ENCODE measurements at places on chromosomes 6 and 20.

GRCh38 chr6:4185419-4185818 lies 50.0 kb upstream of the ECI2 start:
- no peak for DNase-seq

- no peak for DNase-seq
Measured at GRCh38 chr6:149271348-149272340, 45.9 kb upstream of the TAB2 start.

DNA sequence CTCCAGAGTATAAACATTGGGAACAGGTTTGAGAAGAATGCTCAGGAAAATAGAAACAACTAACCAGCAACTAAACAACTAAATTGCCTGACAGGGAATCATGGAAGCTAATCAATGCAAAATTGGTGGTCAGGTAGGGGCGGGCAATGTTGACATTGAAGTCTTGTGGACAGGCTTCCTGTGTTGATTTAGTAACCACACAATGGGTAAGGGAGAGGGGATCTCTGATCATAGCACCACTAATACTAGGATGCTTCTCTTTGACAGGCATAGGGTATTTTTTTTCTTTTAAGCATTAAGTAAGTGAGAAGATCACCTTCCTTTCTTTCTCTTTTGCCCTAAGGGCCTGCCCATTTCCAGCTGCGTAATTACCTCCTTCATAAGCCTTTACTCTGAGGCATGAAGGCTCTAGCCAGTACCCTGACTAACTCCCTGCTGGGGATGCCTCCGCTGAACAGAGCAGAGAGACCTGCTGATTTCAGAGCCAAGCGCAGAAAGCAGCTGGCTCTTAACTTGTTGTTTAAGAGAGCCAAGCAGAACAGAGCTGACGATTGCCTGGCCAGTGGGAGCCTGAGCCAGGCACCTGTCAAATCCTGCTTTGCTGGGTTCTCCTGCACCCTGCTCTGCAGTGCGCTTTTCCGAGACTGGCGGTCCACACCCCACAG lies 118.7 kb downstream of the BMP2 start:
- no peak for DNase-seq

DNA sequence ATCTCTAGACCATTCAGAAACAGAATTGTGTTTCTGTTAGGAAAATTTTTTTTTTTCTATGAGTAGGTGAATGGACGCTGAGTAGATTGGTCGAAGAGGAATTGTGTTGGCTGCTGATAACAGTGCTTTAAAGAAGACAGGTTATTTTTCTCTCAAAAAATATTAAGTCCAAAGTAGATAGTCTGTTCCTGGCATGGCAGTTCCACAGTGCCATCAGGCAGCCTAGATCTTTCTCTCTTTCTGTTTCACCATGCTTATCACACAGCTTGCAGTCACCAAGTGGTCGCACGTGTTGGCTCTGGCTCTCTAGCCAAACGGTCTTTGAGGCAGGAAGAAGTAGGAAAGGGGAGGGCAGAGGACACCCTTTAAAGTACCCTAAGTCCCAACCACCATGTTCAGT lies 22.4 kb upstream of the SERINC3 start:
- no peak for DNase-seq

DNA sequence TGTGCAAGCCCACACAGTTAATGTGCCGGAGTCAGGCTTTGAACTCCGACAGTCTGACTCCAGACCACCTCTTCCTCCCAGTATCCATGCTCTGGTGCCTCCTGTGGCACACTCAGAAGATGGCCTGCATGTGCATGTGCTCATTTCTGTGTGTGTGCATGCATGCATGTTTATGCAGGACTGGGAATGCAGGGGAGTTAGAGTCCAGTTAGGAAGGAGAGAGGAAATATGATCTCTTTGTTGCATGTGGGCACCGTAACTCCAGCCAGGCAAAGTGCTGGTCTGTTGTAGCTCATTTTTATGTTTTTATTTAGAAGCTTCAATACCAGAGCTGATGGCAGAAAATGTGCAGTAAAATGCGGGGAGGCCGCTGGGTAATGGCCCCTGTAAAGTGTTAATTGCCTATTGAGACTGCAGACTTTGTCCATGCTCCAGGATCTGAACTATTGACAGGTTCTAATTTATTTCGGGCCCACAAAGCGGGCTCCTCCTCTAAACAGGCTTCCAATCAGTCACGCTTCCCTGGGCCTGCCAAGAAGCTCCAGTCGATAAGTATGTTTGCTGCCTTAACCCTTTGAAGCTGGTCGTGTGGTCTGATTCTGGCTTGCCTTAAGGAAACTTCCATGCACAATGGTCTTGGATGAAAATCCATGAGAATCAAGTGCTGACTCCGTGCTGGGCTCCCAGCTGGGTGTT lies 248.3 kb downstream of the DHX35 start:
- DNase-seq = no peak

DNA sequence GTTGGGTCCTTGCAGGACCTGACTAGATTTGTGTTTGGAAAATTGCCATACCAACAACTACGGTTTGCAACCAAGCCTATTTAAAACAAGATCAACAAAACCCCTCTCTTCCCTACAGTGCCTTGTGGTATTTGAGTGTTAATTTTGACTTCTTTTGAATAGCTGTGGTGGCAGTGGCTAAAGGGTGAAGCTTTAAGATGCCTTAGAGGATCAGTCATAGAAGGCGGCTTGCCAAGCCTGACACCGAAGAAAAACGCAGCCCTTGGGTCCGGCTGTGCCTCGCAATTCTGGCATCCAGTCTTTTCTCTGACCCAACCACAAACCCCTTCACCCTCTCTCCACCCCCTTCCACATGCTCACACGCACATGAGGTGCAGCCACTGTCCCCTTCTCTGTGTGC lies 32.6 kb downstream of the BMP6 start:
- no peak for DNase-seq

GRCh38 chr6:130282234-130282995 lies 59.7 kb upstream of the SAMD3 start:
- no peak for DNase-seq

GRCh38 chr6:158070513-158070912 lies 88.8 kb downstream of the SYNJ2 start:
- DNase-seq = no peak

DNA sequence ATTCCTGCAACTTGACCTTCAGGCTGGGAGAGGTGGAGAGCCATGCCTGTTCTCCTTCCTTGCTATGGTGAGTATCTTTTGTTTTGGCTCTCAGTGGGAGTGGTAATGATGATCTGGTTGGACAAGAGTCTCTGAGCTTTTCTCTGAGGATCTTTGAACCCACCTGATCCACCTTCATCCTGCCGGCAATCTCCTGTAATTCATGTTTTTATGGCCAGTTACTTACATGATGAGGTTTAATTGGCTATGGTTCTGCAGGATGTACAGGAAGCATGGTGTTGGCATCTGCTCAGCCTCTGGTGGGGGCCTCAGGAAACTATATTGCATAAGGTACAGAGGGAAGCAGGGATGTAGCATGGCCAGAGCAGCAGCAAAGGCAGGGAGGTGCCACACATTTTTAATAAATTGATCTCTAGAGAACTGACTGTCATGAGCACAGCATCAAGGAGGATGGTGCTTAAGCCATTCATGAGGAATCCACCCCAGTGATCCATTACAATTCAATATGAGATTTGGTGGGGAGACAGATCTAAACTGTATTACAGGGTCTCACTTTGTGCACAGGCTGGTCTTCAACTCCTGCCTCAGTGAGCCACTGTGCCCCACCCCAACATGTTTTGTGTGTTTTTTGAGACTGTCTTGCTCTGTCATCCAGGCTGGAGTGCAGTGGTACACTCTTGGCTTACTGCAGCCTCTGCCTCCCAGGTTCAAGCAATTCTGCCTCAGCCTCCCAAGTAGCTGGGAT lies 10.0 kb downstream of the HSPA1B start:
- no peak for DNase-seq

GRCh38 chr6:124797224-124797623 lies 165.0 kb upstream of the RNF217 start:
- DNase-seq = no peak

GRCh38 chr6:162092816-162093502 lies 634.6 kb downstream of the PRKN start:
- DNase-seq = no peak

DNA sequence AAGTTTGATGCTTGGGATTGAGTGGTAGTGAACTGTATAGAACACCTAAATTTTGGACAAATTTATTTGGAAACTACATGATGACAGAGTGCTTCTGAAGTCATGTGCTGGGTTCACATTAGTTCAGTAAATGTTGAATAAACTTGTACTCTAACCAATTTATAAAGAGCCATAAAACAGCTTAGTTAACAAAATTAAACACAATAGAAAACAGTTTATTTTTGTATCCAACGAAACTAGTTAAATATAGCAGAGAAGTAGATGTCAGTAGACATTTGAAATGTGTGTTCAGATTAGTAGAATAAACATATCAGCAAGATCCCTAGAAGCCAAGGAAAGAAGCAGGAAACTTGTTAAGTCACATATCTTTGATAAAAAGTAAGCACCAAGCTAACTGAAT lies 32.1 kb downstream of the SCAF8 start:
- DNase-seq = no peak

- no peak for DNase-seq
Measured at GRCh38 chr6:39004801-39005200, 43.8 kb upstream of the GLP1R start.

DNA sequence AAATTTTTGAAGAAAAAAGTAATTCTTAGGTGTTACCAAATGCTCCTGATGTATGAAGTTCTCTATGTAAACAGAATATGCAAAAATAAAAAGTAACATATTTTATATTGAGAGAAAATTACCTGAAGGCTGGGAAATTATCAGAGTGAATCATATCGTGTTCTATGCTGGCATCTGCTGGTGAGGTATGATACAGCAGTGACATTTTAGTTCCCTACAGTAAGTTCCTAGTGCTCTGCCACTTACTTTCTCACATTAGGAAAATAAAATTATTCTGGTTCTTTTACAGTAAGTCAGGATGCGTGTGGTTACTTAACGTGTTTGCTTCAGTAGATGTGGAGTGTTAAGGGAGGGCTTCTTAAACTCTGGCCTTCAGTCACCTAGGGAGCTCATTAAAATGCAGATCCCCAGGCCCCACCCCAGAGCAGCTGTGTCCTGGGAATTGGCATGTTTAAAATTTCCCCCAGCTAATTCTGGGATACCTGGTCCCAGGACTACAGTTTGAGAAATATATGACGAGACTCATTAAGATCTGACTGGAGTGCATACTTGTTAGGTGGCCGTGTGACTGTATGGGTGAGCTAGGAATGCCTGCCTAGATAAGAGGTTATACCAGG lies 3.2 kb downstream of the ACTR5 start:
- DNase-seq = no peak

DNA sequence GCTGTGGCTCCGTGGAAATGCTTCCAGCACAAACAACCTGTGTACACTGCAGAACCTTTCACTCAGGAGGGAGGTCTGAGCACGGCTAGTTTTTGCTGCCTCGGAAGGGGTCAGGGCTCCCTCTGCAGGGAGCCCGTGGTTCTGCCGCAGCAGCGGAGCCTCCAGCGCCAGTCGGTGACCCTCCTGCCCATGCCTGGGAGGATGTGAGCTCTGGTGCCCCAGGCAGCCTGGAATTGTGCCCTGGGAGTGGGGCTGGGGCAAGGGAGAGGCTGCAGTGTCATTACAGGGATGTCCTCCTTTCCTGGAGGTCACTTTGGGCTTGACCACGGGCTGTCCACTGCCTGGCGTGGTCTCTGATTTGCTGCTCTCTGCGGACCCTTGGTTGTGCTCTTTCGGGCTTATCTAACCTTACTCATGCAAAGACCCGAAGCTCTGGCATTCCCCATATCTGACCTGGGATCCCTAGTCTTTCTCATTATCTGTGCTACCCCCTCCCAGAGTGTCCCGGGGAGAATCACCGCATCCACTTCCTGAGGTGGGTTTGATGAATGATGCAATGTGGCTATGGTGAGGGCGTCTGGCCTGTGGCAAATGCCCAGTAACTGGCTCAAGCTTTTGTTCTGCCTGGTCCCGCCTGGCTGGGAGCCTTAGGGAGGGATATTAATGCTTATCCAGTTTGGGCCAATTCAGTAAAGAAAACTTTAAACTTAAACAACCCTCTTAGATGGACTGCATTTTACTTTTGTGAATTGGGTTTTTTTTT lies 59.6 kb upstream of the TAGAP start:
- DNase-seq = peak; percentile 83

GRCh38 chr6:74199215-74199915 lies 503.4 kb downstream of the CD109 start:
- DNase-seq = no peak

DNA sequence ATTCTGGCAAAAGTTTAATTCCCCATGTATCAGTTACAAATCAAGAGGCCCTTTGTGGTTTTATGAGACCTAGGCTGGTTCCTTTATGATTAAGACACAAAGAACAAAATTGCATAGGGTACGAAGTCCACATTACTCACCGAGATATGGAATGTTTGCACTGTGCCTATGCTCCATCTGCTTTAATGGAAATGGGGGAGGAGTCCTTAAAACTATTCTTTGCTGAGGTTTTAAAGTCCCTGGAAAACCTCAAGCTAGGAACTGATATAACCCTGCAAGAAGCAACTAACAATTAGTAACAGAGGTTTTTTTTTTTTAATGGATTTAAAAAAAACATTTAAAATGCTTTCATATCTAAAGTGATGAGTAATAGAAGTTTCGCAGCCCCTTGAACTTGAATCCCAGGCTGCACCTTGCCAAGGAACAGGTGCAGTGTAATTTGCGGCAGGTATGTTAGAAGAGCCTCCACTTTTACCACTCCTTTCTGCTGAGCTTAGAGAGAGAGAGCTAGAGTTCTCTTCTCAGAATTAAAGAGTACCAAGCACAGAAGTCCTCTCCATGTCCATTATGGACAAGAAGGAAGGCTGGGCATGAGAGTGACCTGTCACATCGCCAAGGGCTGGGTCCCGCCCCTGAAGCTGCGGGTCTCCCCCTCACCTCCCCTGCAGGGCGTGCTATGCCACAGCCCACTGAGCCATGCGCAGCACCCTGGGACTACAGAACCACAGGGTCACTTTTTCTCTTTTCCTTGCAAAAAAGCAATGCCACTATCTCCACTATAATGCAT lies 2.3 kb downstream of the SERPINB1 start:
- DNase-seq = no peak

DNA sequence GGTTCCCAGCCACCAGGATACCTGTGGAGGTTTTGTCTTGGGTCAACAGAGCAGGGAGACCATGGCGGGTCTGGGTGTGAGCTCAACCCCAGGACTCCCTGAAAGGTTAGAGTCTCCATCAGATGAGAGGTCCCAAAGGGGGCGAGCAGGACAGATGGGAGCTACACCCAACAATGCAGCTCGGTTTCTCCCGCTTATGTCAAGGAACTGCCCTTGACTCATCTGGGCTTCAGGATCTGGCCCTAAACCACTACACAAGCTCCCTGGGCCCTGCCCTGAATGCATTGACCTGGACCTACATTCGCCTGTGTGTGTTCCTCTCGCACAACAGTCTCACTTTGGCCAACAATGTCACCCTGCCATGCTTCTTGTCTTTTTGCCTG lies 57.6 kb upstream of the SYNDIG1 start:
- DNase-seq = no peak

GRCh38 chr6:32774426-32774825 lies 11.1 kb upstream of the HLA-DQB2 start:
- DNase-seq = no peak

GRCh38 chr6:12158686-12159415 lies 131.3 kb upstream of the EDN1 start:
- DNase-seq = no peak

GRCh38 chr6:140175486-140175885 lies 801.0 kb upstream of the CITED2 start:
- no peak for DNase-seq

Data from glutamatergic neuron (in vitro differentiated cells).